ENCODE measurements at places on chromosomes 5 and 9. TPM values are rescaled to one million over a fixed set of nuclear protein-coding genes. Genes with fewer than 3 reads are reported as not detected.

The GABRA6 gene
- not detected for total RNA-seq

The KCNV2 gene
- not detected for total RNA-seq

The ADAMTS16 gene
- total RNA-seq: 1.7 TPM

The SLC25A2 gene
- 0.72 TPM for total RNA-seq

The FOXD4 gene
- 0.77 TPM for total RNA-seq

Data from neural crest cell (in vitro differentiated cells).